ENCODE measurements at places on chromosomes 5 and 9. TPM values are rescaled to one million over a fixed set of nuclear protein-coding genes. Genes with fewer than 3 reads are reported as not detected.

The PCDHB3 gene
- not detected for total RNA-seq

The SLC6A3 gene
- total RNA-seq, result not detected

The DIPK1B gene
- total RNA-seq, result 242 TPM

The ZNF608 gene
- total RNA-seq, result 29.8 TPM

The F2RL2 gene
- 10.2 TPM for total RNA-seq

The SPINK5 gene
- total RNA-seq, result 0.91 TPM

- no peaks in the 10 kb centered on the region for H3K4me1 ChIP-seq
- H3K36me3 ChIP-seq, result no peaks in the 10 kb centered on the region
- no peak for DNase-seq
Measured at GRCh38 chr9:97271292-97271691, 36.2 kb upstream of the CCDC180 start.

DNA sequence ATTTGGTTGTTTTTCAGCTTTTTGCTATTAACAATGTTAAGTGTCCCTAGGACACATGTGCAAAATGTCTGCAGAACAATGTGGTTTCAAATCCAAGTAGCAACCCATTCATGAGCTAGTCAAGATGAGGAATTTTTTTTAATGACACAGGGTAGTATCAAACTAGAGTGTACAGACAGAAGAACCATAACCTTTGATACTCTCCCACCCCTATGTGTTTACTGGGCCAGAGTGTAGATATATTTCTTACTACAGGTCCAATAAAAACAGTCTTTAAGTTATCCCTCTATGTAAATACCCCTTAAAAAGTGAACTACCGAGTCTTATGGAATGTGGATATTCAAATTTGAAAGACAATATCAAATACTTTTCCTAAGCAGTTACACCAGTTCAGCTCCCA lies 45.6 kb downstream of the AUH start:
- DNase-seq, result no peak
- no peak overlapping the region for H3K4me3 ChIP-seq
- H3K4me1 ChIP-seq, result no peaks in the 10 kb centered on the region
- H3K27ac ChIP-seq, result no peak overlapping the region
- H3K27me3 ChIP-seq, result no peaks in the 10 kb centered on the region

DNA sequence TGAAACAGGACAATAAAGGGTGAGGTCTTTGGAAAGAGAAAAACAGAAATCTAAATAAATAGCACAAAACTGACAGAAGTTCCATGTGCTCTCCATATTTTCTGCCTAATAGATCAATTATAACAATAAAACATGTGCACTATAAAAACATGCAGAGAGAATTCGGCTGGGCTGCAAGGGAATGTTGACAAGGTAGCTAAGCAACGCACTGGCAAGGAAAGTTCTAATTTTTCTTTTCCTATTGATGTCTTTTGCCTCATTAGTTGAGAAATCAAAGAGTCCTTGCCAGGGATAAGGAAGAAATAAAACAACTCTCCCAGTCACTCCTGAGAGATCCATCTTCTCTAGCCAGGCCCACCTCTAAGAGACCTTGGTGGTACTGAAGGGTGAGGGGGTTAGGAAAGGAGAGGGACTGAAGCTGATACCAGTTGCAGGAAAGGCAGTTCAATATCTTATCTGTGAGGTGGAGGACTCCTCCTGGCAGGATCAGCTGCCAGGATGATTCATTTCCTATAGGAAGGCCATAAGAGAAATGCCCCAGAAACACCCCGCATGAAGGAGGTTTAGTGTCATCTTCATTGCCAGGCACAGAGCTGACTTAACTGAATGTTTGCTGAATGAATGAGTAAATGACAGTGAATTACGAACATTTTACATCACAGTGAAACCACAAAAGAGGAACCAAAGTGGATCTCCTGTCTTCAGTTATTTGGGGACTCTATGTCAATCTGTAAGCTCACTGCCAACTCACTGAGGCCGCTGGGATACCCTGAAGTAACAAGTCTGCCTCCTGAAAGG lies 63.7 kb upstream of the IFNK start:
- no peaks in the 10 kb centered on the region for H3K27me3 ChIP-seq
- no peak overlapping the region for H3K4me3 ChIP-seq
- H3K4me1 ChIP-seq, result no peaks in the 10 kb centered on the region
- no peak overlapping the region for H3K27ac ChIP-seq
- no peaks in the 10 kb centered on the region for H3K36me3 ChIP-seq

GRCh38 chr5:117110548-117110947 lies 535.9 kb upstream of the SEMA6A start:
- H3K27ac ChIP-seq, result no peak overlapping the region
- DNase-seq, result no peak
- H3K27me3 ChIP-seq, result no peaks in the 10 kb centered on the region
- H3K4me1 ChIP-seq, result no peaks in the 10 kb centered on the region

DNA sequence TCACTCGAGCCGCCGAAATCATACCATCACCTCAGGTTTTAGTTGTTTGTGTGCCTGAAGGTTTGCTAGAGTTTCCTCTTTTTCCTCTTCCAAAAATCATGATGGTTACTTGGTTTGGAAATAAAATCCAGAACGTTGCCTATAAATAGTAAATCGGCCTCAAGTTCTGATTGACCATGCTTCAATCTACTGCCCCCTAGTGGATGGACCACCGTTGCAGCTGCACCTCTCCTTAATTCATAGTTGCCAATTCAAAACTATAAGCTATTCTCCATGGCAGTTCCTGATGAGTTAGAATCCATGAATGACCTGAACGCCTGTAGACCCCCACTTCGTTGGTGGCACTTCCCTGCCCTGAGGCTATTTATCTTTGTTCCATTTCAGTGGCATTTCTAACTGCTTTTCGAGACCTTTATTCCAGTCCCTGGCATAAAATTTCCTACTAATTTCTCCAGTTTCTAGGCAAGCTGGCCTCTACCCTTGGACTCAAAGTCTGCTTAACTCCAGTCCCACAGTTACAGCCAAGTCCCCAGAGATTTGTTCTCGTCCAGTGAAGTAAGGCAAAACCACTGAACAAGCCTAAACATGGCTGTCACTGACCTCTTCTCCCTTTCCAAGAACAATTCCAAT lies 422.6 kb downstream of the EFNA5 start:
- H3K27me3 ChIP-seq, result no peaks in the 10 kb centered on the region
- no peak overlapping the region for H3K27ac ChIP-seq

DNA sequence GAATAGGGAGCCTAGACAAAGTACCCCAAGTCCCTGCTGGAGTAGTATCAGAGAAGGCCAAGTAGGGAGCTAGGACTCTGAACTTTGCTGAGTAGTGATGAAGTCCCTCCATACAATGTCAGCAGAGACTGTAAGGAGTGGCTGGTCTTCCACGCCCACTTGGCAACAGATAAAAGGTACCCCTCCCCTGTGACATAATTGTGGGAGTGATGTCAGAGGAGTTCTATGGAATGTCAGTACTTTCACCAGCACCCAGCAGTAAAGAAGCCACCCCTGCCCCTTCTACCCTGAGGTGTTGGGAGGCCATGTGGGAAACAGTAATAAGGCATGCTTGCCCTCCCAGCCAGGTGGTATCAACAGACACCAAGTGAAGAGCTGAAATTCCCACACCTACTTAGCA lies 143.9 kb downstream of the SLIT3 start:
- H3K4me3 ChIP-seq, result no peak overlapping the region
- peaks cover 15% of the 10 kb centered on the region for H3K4me1 ChIP-seq
- no peaks in the 10 kb centered on the region for H3K36me3 ChIP-seq
- no peaks in the 10 kb centered on the region for H3K27me3 ChIP-seq

GRCh38 chr9:36742264-36742663 lies 169.6 kb downstream of the MELK start:
- DNase-seq, result no peak
- no peak overlapping the region for H3K4me3 ChIP-seq
- peaks cover 3% of the 10 kb centered on the region for H3K4me1 ChIP-seq
- no peaks in the 10 kb centered on the region for H3K36me3 ChIP-seq
- no peak overlapping the region for H3K27ac ChIP-seq

- no peak overlapping the region for H3K27ac ChIP-seq
- no peak overlapping the region for H3K4me3 ChIP-seq
- H3K27me3 ChIP-seq, result no peaks in the 10 kb centered on the region
- H3K4me1 ChIP-seq, result no peaks in the 10 kb centered on the region
- no peaks in the 10 kb centered on the region for H3K36me3 ChIP-seq
Measured at GRCh38 chr9:28444637-28445036, 871.4 kb upstream of the C9orf72 start.

All from endothelial cell of umbilical vein (primary cell).